ENCODE measurements at places on chromosomes 7 and 10.

DNA sequence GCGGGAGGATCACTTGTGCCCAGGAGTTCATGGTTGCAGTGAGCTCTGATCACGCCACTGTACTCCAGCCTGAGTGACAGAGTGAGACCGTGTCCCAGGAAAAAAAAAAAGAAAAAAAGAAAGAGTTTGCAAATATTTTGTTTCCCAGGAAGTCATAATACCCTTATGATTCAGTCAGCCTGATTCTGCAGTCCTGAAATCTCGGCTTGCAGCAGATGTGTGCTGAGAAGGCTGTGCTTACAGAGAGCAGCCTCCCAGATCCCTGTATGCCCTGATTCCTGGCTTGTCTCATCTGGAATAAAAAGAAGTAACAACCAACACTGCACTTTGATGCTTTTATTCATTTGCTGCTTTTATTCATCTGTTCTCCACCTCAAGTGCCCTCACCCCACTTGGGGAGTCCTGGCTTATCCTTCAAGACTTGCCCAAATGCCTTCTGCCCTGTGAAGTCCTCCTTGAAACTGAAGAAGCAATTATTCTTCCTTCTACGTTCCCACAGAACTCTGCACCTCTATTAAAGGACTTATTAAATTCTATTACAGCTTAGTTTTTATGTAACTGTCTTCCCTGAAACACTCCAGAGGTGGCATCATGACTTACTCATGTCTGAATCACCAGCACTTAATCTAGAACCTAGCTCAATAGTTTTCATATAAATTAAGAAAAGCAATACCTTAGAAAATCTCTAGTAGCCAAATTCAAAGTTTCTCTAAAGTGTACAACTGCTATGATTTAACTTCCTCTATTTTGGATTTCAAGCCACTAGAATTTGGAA lies 27.7 kb upstream of the BPGM start:
- DNase-seq, result no peak

DNA sequence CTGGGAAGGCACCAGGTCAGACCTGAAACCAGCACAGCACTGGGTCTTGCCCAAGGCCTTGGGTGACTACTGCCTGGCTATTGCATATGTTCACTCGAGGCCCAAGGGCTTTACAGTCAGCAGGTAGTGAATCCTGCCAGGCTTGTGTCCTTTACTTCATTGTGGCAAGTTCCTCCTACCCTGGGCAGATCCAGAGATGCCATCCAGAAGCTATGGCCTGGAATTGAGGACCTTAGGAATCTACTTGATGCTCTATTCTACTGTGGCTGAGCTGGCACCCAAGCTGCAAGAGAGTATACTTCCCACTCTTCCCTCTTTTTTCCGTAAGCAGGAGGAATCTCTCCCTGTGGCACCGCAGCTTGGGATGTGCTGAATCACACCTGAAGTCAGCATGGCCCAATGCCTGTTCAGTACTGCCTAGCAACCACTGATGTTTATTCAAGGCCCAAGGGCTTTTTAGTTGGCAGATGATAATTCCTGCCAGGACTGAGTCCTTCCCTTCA lies 246.7 kb upstream of the CTBP2 start:
- DNase-seq, result no peak

DNA sequence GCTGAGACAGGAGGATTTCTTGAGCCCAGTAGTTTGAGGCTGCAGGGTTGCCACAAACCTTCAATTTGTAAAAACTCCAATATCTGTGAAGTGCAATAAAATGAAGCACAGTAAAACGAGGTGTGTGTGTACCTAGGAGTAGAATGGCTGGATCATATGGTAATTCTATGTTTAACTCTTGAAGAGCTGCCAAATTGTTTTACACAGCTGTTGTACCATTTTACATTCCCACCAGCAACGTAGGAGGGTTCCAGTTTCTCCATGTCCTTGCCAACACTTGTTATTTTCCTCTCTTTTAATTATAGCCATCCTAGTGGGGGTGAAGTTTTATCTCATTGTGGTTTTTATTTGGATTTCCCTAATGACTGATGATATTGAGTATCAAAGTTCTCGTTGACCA lies 16.2 kb downstream of the PLEKHA1 start:
- DNase-seq, result no peak

GRCh38 chr10:71471957-71472365 lies 75.2 kb downstream of the CDH23 start:
- DNase-seq, result no peak

- no peak for DNase-seq
These were observed 60.5 kb downstream of the RSU1 start for GRCh38 chr10:16756561-16757221.

GRCh38 chr7:92563345-92563744 lies 26.8 kb downstream of the FAM133B start:
- no peak for DNase-seq

- DNase-seq, result no peak
These were observed 41.9 kb upstream of the ACSL5 start for GRCh38 chr10:112332022-112332421.

GRCh38 chr10:49296382-49296781 lies 2.6 kb upstream of the C10orf71 start:
- no peak for DNase-seq

GRCh38 chr7:30433506-30433905 lies 45.1 kb downstream of the NOD1 start:
- DNase-seq, result no peak

DNA sequence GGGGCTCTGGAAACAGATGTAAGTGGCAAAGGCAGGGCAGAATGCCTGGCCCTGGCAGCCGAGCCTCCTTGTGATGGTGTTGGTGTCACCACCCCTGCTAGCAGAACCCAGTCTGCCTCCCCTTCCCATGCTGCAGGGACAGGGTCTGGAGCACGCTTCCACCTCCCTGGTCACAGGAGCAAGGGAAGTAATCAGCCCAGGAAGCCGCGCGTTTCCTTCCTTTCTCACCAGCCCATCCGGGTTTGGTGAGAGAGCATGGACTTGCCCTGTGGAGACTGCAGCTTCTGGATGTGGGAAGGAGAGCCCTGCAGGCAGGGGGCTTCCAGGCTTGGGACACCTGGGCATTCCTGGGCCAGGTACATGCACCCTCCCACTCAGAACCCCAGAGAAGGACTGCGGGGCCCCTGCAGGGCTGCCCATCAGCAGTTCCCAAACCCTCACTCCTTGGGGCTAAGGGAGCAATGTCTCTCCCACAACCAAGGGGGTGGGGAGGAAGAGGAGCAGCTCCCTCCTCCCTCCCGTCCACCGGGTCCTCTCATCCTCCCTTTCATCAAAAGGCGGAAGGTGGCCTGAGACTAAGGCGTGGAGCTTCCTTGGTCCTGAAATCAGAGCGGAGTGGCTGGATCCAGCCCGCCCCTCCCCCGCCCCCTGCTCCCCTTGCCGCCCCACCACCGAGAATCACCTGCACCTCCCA lies 1.8 kb downstream of the MMRN2 start:
- DNase-seq, result no peak

- no peak for DNase-seq
These were observed 253.4 kb downstream of the GALNT17 start for GRCh38 chr7:71385330-71385729.

- DNase-seq, result no peak
These were observed 24.7 kb downstream of the DAGLB start for GRCh38 chr7:6422926-6423632.

DNA sequence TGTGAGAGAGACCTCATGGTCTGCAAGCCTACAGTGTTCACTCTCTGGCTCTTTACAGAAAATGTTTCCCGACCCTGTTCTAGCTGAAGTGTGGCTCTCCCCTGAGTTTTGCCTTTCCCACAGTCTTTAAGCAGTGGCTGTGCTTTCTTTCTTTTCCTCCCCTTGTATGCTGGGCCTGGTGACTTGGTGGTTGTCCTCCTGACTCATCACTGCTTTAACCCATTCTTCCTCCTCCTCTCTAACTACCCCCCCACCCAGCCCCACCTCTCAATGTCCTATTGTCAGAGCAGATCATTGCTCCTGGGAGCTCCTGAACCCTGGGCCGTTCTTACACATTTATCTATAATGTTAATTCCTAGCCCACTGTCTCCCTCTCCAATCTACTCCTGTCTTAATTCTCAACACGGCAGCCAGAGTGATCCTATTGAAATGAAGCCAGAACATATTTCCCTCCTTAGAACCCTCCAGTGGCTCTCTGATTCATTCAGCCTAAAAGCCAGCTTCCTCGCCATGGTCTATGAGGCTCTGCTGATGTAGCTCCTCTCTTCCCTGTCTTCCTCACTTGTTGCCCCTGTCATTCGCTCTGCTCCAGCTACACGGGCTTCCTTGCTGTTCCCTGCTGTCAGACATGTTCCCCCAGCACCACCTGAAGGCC lies 55.0 kb downstream of the DENND11 start:
- no peak for DNase-seq

- DNase-seq, result no peak
These were observed 678.8 kb upstream of the NRP1 start for GRCh38 chr10:34013235-34013634.

DNA sequence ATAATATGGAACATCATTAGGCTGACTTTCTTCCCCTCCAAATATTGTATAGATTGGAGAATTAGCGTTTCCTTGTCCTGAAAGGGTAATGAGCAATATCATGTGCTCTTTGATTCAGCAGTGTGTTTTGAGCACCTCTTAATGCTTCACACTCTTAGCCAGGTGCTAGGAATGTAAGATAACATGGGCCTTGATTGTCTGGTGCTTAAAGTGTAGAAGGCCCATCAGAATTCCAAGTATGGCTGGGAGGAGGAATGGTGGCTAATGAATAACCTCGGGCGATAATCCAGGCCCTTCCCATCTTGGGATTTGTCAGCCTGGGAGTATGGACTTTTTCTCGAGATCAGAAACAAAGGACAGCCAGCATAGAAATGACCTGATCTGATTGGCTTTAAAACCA lies 8.6 kb downstream of the TSPAN13 start:
- DNase-seq, result no peak

GRCh38 chr7:82229164-82229563 lies 214.4 kb downstream of the CACNA2D1 start:
- no peak for DNase-seq

GRCh38 chr7:69919426-69920111 lies 321.3 kb downstream of the AUTS2 start:
- no peak for DNase-seq

DNA sequence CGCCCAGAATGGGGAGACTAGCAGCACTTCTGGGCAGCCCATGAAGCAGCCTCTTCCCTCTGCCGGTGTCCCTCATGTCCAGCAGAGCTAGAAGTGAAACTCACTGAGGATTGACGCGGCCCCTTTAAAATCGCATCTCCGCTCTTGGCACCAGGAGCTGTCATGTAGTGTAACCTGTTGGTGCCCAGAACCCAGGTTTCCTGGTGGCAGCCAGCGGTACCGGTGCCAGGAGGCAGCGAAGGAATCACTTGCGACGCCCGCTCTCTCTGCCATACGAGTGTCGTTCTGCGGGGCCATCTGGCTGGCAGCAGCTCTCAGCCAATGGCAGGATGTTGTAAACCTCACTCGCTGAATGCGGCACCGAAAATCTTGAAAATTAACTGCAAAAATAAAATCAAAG lies 82.7 kb downstream of the CUX1 start:
- no peak for DNase-seq

- no peak for DNase-seq
These were observed 18.1 kb upstream of the PANK1 start for GRCh38 chr10:89663144-89663543.

DNA sequence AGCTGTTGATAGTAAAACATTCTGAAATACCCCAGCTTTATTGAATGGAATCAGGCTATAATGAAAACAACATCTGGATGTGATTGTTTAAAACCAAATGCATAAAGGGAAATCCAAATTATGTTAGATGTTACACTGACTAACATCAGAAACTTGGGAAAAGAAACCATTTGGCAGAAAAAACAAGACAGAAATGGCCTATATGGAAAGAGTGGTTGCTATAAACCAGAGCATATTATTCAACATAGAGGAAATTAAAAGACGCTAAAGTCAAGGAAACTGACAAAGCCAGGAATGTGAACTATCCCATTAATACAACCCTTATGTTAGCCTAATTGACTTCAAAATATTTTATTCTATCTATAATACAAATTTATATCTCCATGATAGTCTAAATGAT lies 53.0 kb upstream of the CABCOCO1 start:
- no peak for DNase-seq

- no peak for DNase-seq
These were observed 42.6 kb downstream of the ADAMTS14 start for GRCh38 chr10:70714951-70715350.

DNA sequence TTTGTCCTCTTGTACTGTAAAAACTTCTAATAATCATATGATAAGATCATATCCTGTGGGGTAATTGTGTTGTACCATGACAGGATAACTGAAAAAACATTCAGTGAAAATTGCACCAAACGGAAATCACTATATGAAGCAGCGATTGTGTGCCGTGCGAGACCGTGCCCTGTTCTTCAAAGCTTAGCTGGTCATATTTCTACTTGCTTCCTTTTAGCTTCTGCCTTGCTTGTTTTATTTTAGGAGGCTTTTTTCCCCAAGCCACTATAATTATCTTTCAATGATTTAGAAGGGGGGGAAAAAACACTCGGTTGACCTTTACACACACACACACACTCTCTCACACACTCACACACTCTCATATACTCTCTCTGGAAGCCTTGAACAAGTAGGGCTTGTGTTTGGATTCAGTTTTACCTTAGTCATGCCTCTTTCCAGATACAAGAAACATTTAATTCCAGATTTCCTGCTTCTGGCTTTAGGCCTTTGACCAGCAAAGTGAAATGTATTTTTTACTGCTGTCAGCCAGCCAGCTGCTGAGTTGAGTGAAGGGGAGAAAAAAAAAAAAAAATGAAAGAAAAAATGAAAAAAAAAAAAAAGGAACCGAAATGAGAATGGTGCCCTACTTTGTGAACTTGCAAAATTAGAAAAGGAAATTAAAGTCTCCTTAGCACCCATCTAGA lies 181.4 kb downstream of the ARID5B start:
- DNase-seq, result peak; percentile 83

DNA sequence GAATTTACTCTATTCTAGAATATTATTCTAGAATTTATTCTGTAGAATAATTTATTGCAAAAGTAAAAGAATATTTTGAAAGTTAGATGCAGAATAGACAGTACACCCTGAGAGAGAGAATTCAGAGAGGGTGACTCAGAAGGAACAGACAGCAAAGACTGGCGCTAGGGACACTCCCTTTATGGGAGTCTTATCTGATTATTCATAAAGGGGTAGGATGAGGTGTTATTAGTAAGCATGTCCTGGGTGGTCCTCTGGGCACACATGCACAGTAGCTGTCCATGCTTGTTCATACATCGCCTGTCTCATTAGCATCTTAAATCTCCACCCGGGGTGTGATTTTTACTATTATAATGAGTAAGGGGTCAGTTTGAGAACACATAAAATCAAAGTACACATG lies 100.1 kb downstream of the XPNPEP1 start:
- no peak for DNase-seq
